Trophoblast cell (in vitro differentiated cells and primary cell): ENCODE measurements at places on chromosomes 1 and 21.

DNA sequence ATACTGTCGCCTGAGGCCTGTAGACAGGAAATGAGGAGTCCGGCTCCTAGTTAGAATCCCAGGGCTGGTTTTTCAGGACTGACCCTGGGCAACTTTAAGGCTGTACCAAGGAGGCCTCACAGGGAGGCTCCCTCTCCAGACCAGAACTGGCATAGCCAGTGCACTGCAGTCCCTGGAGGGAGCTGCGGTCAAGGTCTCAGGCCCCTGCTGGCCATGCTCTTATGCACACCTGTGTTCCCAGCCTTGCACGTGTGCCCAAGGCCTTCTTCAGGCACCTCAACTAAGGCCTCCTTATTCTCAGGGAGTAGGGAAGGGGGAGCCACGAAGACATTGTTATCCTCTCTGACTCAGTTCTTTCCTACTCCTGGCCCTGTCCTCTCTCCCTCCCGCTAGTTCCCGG lies 22.0 kb upstream of the IFNAR1 start:
- peak; percentile 46 for DNase-seq

DNA sequence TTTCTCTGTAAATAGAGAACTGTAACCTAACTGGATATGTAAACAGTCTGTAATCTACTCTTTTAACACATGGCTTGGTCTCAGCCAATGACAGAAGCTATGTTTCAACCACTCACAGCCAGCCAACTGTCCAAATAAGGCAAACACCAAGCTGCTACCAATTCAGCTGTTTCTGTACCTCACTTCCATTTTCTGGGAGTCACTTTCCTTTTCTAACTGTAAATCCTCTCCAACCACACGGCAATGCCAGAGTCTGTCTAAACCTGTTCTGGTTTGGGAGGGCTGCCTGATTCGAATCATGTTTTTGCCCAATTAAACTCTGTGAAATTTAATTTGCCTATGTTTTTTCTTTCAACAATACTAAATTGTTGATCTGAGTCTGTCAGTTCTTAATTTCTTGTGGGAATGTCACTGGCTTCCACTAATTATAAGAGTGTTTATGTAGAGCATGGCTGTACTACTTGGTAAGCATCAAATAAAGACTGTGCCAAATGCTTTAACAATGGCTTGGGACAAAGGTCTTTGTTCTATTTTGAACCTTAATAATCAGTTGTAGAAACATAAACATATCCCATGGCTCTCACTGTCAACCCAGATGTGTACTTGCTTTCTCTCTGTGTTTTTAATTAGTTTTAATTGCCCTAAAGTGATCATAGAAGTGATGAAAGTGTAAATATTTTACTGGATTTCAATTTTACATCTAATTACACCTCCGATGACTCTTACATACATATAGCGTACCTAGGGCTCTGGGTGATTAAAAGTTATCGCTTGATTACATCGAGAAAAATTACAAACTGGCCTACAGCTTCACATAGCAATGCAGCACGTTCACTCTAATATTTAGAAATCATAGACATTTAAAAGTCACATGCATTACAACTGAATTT lies 1144.6 kb upstream of the TMPRSS15 start:
- no peak for DNase-seq

DNA sequence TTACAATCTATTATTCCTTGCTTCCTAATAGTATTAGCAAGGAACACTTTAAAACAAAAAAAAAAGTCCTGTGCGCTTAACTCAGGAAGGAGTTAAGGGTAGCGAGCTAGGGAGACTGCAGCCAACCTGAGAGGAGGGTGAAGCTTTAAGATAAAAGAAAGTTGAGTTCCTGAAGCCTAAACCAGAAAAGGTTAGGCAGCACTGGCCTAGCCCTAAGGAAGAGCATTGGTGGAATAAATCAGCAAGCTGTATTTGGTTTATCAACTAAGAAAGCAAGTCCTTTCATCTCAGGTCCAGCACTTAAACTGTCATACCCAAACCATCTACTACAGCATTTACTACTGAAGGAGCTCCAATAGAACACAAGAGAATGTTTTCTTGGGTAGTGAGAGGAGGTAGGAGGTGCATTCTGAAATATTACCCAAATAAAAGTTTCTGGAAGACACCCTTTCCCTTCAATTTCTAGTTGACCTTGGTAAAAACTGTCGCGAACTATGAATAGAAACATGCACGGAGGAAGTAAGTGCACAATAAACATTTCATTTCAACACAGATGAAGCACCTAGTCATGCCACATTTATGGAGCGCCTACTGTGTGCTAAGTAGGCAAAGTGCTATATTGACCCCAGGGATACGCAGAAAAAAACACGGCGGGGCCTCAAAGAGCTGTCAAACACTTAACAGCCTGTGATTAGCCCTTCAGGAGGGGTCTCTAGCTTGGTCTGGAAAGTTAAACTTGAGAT lies 1.3 kb downstream of the GLRX2 start:
- DNase-seq = no peak

DNA sequence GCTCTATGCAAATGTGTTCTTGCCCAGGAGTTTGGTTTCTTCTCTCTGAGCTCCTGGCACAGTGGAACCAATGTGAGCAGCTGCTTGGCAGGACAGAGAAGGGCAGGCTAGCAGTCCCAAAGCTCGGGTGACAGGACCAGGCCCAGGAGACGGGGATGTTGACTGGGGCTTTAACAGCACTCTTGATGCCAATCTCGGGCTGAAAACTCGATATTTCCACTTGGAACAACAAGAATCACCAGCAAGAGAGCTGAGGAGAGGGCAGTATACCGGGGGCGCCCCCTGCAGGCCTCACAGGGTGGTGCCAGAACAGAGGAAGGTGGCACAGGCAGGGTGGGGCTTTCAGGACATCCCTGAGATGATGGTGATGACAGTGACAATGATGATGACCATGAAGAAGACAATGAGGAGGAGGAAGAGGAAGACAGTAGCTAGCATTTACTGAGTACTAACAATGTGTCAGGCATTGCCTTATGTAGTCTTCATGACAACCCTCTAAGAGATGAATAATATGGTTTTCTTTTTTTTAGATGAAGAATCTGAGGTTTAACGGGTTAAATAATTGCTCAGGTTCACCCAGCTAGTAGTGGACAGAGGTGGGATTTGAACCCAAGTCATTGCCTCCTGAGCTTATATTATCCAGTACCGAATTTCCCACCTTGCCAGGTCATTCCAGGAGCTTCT lies 2.7 kb upstream of the KCNJ9 start:
- no peak for DNase-seq
